ENCODE measurements at places on chromosomes 3 and 15. TPM values are rescaled to one million over a fixed set of nuclear protein-coding genes. Genes with fewer than 3 reads are reported as not detected.

DNA sequence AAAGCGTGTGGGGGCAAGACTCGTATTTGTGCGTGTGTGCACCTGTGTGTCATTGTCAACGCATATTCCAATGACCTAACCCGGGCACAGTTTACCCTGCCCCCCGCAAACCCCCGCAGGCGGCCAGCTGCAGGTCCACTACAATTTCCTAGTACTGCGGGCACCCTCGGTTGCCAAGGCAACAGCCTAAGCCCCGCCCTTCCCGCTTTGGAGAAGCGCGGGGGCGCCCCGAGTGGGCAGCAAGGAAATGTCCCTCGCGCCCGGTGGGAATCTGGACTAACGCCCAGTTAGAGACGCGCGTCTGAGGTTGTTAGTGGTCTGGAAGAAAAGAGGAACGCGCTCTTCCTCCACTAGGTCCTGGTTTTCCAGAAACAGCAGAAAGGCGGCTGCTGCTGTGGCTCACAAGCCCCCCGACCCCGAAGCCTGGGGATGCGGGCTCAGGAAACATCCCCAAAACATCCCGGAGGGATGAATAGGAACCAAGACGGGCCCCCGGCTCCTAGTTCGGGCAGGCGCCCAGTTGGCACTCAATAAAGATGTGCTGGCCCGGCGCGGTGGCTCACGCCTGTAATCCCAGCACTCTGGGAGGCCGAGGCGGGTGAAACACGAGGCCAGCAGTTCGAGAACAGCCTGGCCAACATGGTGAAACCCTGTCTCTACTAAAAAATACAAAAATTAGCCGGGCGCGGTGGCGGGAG is 1.1 kb downstream of the ABHD14A start:
- peak; percentile 91 for DNase-seq

DNA sequence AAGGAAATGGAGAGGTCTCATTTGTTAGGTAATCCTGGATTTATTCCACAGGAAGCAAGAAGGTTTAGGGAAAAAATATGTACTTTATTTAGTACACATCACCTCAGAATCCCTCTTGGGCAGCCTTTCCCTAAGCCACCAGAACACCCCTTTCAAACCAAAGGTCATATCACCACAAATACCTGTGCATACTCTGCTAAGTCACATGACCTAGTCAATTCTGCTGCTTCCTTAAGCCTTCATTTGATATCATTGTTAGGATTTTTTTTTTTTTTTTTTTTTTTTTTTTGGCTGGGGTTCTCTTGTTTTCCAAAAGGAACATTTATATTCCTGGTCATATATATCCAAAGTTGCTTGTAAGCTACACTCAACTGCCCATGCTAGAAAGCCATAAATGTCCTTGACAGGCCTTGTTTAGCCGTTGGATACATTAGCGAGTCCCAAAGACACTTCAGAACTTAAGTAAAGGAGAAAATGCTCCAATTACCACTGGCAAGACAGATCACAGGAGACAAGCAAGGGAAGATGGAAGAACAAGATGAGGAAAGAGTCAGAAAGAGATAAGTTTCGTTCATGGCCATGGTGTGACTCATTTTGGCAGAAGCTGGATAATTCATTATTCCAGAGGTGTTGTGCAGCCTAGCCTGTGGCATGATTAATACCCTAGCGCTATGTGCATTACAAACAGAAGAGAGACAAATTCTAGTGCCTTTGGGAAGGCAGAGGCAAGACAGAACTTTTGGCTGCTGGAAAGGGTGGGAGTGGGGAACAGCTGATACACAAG is 155.6 kb upstream of the SLC2A2 start:
- DNase-seq = no peak

Gene SAXO2
- 0.55 TPM for total RNA-seq

Gene STAC
- total RNA-seq = 39.6 TPM
